ENCODE measurements at places on chromosomes 4 and X.

DNA sequence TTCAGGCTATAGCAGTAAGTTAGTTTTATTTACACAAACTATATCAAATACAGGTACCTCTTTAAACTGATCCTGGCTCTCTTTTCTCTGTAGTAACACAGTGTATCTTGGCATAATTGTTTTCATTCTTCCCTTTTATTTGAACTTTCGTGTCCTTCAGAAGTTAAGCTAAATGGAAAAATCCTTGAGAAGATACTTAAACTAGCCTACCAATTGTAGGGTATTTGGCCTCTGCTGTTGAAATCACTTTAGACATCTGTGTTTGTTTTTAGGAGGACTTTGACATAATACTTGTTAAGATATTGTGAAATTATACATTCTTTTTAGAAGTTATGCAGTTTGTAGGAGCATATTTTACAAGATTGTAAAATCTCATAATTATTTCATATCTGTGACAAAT lies 90.3 kb upstream of the GK2 start:
- DNase-seq: no peak

DNA sequence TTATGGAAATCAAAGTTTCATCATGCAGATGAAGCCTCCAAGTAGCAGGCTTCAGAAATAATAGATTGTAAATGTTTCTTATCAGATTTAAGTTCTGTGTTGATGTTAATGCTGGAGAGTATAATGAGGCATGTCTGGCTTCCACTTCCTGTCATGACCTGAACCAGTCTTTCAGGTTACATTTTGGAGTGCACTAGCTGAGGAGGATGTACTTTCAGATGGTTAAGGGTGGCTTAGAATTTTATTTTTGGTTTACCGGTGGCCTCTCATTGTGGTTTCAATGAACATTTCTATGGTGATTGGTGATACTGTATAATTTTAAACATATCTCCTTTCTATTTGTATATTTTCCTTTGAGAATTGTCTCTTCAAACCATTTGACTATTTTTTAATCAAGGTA lies 890.4 kb downstream of the SH3BGRL start:
- no peak for DNase-seq

GRCh38 chr4:52643785-52644244 lies 15.3 kb downstream of the USP46 start:
- no peak for DNase-seq

- DNase-seq: no peak
These were observed 111.2 kb downstream of the ZNF518B start for GRCh38 chr4:10346023-10346422.

GRCh38 chrX:70476934-70477733 lies 32.5 kb downstream of the DLG3 start:
- DNase-seq: no peak

- DNase-seq: no peak
These were observed 340.7 kb upstream of the ARX start for GRCh38 chrX:25356456-25356855.

DNA sequence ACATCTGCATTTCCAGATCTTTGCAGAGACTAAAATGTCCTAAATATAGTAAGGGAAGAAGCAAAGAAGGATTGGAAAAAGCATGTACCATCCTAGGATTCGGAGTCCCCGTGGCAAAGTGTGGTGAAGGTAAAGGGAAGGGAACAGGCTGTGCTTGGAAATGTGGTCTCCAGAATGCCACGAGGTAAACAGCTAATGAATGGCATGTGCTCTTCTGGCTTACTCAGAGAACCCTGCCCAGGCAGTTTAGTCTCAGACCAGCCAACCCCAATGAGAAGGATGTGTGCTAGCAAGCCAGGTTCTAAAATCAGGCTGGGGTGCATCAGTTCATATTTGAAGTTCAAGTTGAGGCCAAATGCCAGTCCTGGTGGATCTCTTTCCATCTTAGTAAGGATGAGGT lies 113.1 kb downstream of the RS1 start:
- no peak for DNase-seq

DNA sequence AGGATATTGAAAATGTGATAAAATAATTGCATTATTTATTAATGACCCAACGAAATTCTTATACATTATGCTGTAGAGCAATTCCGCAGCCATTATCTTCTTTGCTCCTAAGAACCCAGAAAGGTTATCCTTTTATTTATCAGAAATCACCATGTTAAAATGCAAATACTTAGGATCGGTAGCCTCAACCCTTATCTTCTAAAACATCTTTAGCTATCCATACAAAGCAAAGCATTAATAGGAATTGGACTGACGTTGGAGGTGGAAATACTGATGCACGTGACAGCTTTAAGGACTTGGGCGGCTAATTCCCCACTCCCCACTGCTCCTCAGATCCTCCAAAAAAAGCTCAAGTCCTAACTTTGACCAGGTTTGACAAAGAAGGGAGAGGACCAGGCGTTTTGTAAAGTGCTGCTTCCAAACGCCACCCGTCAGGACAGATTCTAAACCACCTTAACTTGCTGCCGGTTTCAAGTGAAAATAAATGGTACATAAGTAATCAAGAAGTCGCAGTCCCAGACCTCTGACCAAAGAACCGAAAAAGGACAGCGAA lies 539 bp upstream of the SPCS3 start:
- no peak for DNase-seq

GRCh38 chr4:96504386-96504785 lies 664.5 kb downstream of the PDHA2 start:
- DNase-seq: no peak

- peak; percentile 34 for DNase-seq
These were observed 140.5 kb upstream of the RAPGEF2 start for GRCh38 chr4:158962393-158962792.

GRCh38 chr4:75919920-75920319 lies 17.7 kb upstream of the PPEF2 start:
- no peak for DNase-seq

- no peak for DNase-seq
These were observed 211.4 kb downstream of the MID1IP1 start for GRCh38 chrX:39012621-39013111.

- DNase-seq: no peak
These were observed 45.2 kb upstream of the BCOR start for GRCh38 chrX:40143001-40143400.

DNA sequence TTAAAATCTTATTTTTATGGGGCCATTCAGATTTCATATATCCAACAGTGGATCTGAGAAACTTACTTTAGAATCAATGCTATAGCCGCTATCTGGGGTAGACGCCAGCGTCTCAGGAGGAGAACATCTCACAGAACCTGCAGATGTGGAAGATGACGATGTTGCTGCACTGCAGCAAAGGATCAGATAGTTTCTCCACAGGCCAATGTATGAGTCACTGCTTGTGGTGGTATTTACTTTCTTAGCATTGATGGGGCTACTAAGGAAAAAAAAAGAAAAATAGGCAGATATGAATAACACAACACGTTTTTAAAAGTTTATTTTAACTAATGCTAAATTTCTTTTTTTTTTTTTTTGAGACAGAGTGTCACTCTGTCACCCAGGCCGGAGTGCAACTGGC lies 85.9 kb downstream of the ZAR1 start:
- DNase-seq: no peak

- DNase-seq: no peak
These were observed 12.2 kb downstream of the MTTP start for GRCh38 chr4:99586797-99587196.

DNA sequence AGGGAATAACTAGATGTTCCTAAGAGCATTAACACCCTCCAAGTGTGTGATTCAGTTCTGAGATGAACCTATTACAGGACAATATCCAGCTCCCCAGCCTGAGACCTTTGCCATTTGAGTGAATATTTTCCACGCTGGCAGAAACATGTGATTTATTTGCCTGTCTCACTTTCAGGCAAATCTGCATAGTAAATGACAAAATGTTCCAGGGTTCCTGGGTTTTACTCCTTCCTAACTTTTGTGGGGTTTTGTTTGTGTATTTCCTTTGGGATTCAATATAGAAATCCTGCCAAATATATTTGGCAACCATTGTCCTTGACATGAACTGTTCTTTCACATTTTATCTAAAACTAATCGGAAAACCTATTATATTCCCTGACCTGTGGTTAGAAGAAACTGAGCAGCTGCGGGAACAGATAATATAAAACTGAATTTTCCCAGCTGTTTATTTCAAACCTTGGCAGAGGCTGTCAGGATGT lies 12.5 kb downstream of the F8 start:
- DNase-seq: no peak

DNA sequence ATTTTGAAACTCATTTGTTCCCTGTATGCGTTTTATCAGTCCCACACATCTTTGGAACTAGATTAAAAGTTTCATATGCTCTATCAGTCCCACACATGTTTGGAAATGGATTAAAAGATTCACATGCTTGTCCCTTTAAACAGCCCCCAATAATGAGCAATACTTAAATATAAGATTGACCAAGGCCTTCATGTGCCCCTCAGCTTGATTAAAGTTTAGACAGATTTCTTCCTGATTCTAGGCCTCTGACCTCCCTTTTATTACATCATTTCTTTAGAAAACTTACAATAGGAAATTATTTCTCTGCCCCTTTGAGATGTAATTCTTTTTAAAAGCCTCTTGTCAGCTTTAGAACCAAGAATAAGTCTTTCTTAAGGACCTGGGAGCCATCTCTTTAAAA lies 31.7 kb upstream of the CABS1 start:
- no peak for DNase-seq

- DNase-seq: no peak
These were observed 45.6 kb downstream of the RFC1 start for GRCh38 chr4:39320381-39321115.

DNA sequence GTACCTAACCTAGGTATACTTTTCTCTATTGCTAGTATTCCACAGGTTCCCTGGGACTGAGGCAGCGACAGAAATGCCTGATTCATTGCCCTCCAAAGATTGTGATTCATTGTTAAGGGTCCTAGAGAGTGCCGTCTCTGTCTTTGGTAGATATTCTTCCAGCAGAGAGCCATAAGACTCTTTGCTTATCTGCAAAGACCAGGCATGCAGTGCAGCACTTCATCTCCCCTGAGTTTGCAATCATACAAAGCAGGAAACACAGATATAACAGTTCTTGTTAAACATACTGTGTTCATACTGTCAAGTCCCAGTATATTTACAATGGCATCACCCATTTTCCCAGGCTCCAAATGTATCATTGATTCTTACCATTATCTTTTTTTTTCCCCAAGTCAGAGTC lies 47.7 kb downstream of the KLF8 start:
- DNase-seq: no peak

DNA sequence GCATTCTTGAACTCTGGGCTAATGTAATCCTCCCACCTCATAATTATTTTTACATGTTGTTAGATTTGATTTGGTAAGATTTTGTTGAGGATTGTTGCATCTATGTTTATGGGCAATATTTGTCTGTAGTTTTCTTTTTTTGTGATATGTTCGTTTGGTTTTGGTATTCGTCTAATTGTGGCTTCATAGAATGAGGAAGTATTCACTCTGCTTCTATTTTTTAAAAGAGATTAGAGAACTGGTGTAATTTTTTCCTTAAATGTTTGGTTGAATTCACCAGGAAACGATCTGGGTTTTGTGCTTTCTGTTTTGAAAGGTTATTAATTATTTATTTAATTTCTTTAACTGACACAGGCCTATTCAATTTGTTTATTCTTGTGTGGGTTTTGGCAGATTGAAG lies 161.2 kb upstream of the NUDT6 start:
- DNase-seq: no peak

GRCh38 chrX:29518100-29518499 lies 697.3 kb upstream of the MAGEB2 start:
- no peak for DNase-seq

DNA sequence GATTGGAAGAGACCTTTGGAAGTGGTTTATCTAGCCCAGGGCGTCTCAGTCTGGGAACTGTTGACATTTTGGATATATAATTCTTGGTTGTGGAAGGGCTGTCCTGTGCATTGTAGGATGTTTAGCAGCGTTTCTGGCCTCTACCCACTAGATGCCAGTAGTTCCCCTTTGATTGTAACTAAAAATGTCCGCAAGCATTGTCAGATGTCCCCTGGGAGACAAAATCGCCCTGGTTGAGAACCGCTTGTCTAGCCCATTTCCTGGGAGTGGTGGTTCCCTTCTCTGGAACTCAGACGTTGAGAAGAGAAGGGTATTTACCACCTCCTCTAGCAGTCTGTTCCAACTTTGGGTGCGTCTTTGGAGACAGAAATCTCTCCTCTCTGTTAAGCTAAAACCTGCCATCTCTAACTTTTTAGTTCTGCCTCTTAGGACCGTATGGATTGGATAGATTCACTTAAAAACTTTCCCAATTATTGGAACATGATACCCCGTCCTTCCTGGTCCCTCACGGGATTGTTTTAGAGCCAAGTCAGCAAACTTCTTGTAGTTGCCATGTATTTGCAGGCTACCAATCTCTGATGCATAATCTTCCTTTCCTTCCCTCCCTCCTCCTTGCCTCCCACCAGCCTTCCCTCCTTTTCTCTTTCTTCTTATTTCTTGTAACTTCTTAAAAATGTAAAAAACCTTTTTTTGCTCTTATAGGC lies 13.9 kb downstream of the TMEM165 start:
- peak; percentile 69 for DNase-seq

GRCh38 chr4:86279293-86279960 lies 80.4 kb downstream of the MAPK10 start:
- DNase-seq: no peak

- DNase-seq: no peak
These were observed 23.3 kb upstream of the SORBS2 start for GRCh38 chr4:185835336-185835735.

DNA sequence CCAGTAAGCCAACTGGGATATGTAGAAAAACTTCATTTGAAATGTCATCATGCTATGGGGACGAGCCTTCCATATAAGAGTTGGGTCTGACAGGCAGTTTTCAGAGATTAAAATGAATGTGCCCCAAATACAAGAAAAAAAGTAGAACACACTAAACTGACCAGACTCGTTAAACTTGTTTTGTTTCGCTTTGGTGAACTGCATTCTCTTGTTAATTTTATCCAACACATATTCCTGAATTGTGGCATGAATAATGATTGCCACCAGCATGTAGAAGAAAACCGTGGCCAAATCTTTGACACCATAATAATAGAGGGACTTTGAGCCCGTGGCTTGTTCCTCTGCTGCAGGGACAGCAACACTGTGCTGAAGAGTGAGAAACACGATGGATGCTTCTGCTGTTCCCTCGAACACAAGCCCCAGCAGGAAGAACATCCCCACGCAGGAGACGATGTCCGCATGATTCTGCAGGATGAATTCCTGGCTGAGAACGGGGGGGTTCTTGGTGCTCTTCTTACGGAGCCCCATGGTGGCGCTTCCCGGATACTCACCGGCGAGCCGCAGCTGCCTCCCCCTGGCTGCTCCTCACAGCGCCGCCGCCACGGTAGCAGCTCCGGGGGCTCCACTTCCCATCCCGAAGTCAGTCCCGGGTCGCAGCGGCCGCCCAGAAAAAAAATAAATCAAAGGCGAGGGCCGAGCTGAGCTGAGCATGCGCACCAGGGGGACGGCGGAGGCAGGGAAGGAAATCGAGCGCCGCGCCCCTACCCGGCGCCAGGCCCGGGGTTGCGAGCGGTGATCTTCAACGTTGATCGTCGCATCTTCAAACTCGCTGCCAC lies at the start of gene TRAM1L1:
Gene TRAM1L1 (minus strand): TSS at position 711 of the 836 bp plus-strand sequence. CDS start 183 bp downstream, at position 528.
- DNase-seq: peak; percentile 63

DNA sequence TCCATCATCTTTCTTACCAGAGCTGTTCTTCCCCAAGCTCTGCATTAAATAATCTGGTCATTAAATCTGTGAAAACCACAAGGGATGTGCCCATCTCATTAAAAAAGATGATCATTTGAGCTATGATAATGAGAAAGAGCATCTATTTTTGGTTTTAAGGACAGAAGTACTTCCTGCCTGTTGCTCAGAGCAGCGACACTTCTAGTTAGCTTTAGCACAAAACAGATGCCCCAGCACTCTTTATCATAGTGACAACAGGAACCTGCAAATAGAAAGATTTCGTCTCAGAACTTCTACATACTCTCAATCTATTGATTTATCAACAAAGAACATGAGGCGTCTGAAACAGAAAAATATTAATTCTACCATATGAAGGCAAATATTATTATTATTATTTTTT lies 140.1 kb downstream of the APBB2 start:
- no peak for DNase-seq

All from pons (tissue), 1 donor.